Left cardiac atrium (tissue), 4 donors: ENCODE measurements at places on chromosomes 12 and 14. TPM values are rescaled to one million over a fixed set of nuclear protein-coding genes. Genes with fewer than 3 reads are reported as not detected.

GRCh38 chr14:67738740-67739504 is 37.2 kb downstream of the RDH12 start:
- peak; percentile 73 for DNase-seq

- DNase-seq = no peak
These were observed 22.3 kb downstream of the IFT43 start for GRCh38 chr14:76007852-76008251.

- no peak for DNase-seq
These were observed 10.7 kb downstream of the LLPH start for GRCh38 chr12:66119870-66120241.

DNA sequence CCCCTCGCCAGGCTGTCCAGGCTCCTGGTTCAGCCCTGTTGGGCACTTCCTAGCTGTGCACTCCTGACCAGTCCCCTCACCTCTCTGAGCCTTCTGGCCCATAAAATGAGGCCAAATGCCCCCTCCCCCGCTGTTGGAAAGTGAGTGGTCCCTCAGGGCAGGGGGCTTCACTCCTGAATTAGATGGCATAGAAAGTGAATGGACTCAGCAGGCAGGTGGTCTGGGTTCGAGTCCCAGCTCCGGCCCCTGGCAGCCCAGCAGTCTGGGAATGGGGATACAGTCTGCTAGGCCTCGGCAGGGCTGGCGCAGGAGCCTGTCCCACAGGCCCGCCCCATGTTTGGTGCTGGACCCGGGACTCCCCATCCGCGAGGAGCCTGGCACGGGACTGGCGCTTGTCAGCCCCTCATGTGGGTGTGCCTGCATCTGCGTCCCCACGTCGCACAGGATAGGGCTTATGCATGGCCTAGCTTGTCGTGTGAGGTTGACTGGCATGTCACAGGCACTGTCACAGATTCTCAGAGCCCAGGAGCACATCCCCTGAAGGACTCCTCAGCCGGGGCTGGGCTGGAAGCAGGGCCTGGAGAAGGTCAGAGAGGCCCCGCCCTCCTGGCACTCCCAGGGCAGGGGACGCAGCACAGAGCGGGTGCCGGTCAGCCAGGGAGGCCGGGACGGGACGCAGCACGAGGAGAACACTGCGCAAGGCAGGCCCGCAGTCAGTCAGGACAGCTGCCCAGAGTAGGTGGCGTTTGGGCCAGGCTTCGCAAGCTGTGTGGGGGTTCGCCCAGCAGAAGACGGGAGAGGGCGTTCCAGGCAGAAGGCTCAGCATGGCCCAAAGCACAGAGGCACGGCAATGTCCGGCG is 40.5 kb downstream of the DIO3 start:
- no peak for DNase-seq

DNA sequence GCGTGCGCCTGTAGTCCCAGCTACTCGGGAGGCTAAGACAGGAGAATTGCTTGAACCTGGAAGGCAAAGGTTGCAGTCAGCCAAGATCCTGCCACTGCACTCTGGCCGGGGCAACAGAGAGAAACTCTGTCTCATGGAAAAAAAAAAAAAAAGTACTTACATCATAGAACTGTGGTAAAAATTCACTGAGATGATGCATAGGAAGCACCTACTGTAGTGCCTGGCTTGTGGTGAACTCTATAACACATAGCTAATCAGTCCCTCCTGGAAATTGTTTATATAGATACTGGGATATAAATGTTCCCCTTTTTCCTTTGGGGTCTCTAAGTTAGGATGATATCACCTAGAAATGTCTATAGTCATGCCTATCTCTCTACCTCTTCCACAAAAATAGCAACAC is 89.7 kb upstream of the CPM start:
- no peak for DNase-seq

GRCh38 chr12:58419905-58420304 is 478.5 kb downstream of the ATP23 start:
- DNase-seq = no peak

DNA sequence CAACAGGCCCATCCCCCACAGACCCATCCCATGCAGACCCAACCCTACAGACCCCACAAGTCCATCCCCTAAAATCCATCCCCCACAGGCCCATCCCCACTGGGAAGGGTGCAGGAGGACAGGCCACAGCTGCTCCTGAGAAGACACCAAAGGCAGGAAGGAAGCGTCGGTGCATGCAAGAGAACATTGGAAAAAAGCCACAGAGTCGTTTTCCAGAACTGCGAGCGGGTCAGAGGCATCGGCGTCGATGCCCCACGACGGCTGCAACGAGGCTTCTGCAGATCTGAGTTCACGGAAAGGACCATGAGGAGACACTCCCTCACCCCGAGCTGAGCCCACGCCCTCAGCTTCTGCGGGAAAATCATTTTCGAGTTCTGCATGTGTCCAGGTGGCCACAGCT is 59.6 kb upstream of the GALNT9 start:
- no peak for DNase-seq

DNA sequence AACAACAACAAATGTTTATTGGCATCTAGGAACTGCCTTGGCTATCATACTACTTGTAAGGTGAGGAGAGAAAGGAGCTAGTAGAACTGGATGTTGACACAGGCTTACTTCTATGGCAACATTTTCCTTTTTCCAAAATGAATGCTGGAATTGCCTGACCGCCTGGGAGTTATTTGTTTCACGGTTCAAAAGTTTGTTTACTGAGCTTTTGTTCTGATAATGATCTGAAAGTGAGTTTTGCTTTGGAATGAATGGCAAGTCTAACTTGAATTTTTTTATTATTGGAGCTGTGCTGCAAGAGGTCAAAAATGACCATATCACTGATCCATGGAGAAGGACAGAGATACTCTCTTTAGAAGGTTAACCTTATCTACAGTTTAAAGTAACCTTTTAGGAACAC is 183.5 kb upstream of the CAND1 start:
- DNase-seq = no peak

- no peak for DNase-seq
These were observed 124.7 kb upstream of the SSTR1 start for GRCh38 chr14:38083039-38083438.

DNA sequence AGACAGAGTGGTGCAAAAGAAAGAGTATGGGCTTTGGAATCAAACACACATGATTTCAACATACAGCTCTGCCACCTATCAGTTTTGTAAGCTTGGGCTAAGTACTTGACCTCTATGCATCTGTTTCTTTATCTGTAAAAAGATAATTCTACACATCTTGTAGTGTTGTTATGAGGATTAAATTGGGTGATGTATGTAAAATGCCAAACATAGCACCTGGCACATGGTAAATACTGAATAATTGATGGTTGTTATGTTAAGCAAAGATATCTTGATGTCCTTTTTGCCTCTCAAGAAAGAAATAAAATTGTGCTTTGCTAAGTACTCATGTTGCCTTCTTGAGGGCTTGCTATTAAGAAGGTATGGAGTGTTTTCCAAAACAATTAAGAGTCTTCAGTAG is 2.3 kb upstream of the CSRP2 start:
- no peak for DNase-seq

- DNase-seq = no peak
These were observed 100.5 kb upstream of the SLC38A2 start for GRCh38 chr12:46472893-46473633.

DNA sequence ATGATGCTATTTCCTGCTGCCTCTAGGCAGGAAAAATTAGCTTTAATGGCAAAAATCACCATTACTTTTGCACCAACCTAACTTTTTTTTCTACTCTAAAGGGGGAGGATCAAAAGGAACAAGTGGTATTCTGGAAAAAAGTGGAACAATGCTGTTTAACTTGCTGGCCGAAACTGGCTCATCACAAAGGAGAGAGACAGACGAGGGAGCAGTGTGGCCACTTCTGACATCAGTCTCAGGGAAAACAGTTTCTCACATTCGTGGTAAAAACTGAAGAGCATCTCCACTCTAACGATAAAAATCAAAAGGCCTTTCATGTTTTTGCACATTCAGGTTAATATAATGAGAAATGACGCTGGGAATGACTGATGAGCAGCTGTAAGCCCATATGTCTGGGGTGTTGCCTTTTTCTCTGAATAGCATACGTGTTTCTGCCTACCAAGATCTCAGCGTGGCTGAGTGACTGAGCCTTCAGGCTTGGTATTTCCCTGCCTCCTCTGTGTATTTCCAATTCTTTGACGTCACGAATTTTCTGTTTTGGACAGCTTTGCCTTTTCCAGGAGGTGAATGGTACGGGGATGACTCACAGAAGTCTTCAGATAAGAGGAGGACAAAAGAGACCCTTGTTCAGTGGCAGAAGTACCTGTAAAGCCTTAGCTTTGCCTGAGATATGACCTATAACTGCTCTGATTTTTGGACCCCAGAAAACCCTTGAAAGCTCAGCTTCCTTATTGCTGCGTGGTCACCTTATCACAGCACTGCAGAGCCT is 358.8 kb downstream of the GLT1D1 start:
- no peak for DNase-seq

DNA sequence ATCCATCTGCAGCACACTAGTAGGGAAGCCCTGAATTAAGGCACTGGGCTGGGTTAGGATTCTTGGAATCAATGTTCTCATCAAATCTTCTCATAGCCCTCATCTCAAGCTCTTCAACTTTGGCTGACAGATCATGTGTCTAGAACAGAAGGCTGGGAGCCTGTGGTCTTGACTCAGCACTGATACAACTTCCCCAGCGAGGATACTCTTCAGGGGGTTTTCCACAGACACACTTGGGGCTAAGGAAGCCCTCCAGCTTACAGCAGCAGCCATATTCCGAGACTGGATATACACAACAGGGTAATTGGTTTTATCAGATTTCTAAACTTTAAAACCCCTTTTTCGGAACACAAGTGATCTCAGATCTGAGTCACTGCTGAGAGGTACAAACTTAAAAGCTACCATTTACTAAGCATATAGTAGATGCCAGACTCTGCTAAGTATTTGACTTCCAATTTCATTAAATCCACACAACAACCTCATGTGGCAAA is 3.5 kb downstream of the FMNL3 start:
- no peak for DNase-seq

GRCh38 chr12:12731785-12732184 is 14.6 kb downstream of the CDKN1B start:
- no peak for DNase-seq

PPP4R4 gene
- 0.18 TPM for total RNA-seq

KRT77 gene
- not detected for total RNA-seq

ZDHHC17 gene
- total RNA-seq = 24.2 TPM

RD3L gene
- total RNA-seq = 14.9 TPM

TSHR gene
- total RNA-seq = not detected

C12orf54 gene
- not detected for total RNA-seq

CARMIL3 gene
- total RNA-seq = 0.62 TPM

FAM186B gene
- 0.29 TPM for total RNA-seq
